ENCODE measurements at places on chromosomes 3 and 15.

DNA sequence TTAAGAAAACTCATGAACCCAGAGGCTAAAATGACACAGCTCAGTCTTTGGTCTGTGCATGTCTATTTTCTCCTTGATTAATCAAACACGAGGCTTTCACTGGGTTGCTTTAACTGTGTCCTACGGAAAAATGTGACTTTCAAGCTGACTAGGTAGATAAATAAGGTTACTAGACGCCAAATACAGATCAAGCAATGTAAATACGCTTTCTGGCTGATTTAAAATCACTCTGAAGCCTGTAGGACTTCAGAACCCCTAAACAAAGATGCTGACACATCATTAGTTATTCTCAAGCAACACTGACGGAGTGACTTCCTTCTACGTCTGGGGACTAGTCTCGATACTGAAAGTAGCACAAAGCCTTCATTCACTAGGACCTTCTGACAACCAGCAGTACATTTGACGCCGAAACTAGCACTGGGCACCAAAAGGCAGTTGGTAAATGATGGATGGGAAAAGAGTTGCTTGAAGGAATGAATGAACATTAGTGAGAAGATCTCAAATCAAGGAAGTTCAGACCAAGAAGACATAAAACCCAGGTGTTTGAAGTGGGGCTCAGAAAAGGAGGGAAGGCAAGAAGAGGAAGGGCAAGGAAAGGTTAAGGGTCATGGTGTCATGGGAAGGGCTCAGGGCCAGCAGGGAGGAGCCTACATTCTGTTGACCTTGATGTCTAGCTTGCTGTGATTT, 67.1 kb upstream of the CDV3 start:
- DNase-seq, result no peak

GRCh38 chr15:47514200-47514652, 203.1 kb upstream of the SEMA6D start:
- DNase-seq, result peak; percentile 64

GRCh38 chr15:41851167-41851523, 12.5 kb downstream of the PLA2G4B start:
- DNase-seq, result no peak

GRCh38 chr15:35885870-35886269, 339.9 kb upstream of the DPH6 start:
- DNase-seq, result no peak

DNA sequence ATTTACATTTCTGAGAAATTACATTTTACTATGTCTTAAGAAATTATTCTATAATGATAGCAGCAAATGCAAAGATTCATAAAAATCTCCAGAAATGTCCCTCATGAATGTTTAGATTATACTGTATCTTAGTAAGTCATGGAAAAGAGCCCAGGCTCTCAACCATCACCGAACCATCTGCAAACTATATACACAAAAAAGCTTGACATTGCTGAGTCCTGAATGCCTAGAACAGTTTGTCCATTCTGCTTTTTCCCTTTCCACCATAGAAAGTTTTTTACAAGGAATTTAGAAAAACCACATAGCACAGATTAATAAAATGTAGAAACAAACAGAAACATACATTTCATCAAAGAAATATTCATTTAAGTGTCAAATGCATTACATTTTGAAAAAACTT, 83.6 kb downstream of the MYO9A start:
- DNase-seq, result no peak

- no peak for DNase-seq
Observed at GRCh38 chr15:93034512-93034911, 54.5 kb downstream of the RGMA start.

DNA sequence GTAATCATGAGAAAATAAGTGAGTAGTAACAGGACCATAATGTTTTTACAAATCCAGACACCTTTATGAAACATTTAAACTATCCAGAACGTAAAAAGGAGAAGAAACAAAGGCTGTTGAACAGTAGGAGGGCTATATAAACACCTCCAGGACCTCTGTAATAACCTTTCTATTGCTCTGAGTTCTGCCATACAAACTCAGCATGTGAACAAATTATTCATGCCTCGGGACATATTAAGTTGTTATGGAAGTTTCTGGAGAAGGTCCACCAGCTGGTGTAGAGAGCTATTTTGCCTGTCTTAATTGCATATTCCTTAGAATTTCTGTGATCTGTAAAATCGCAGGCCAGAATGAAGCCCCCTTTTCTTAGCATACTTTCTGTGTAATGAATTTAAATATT, 256.3 kb downstream of the UBE2E2 start:
- no peak for DNase-seq

GRCh38 chr3:12194669-12195161, 36.0 kb upstream of the TIMP4 start:
- no peak for DNase-seq

DNA sequence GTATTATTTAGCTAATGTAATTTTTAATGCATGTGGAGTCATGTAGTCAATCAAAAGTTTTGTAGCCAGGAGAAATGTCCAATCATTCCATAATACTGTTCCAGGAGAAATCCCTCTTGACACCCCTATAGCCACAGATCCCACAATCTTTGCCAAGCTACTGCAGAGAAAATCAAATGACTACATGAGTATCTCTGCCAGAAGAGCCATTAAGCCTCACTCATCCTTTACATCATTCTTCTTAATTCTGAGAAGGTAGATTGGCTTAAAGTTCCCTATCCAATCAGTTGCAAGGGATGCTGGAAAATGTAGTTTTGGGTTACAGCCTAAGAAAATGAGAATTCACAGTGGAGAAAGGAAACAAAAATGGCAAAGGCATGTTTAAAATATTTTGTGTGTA, 502.1 kb downstream of the ZBBX start:
- DNase-seq, result no peak

DNA sequence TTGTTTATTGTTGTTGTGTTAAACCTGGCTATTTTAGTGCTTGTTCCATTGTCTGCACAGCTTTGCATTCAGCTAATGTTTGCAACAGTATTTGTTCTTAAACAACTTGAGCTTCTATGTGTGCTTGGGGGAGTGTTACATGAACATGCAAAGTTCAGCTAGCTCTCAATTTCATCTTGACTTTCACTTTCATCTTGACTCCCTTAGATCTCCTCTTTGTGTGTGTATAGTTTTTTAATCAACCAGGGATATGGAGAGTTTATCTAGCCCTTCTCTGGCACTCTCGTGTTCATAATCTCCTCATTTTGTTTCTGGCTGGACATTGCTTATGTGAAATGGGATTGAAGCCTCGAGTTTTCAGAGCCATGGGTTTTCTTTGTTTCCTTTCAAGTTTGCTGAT, 212.4 kb upstream of the ZBTB20 start:
- peak; percentile 5 for DNase-seq

- DNase-seq, result peak; percentile 100
Observed at GRCh38 chr15:98896802-98897732, 110.5 kb downstream of the PGPEP1L start.

DNA sequence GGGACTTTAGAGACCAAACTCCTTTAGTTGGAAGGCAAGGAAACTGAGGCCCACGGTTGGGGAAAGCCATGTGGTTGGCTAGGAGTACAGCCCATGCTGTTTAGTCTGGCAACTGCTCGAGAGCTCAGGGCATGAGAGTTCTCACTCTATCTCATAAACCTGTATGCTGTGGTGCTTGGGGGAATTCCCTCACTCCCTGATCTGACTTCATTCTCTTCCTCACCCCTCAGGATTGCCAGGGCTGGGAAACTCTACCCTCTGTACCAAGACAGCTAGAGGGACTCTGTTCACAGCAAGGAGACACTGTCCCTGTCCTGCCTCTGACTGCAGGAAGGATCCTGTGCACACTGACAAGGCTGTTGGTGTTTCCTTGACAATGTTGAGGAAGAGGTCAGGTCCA, 230.2 kb downstream of the ZNF621 start:
- no peak for DNase-seq

DNA sequence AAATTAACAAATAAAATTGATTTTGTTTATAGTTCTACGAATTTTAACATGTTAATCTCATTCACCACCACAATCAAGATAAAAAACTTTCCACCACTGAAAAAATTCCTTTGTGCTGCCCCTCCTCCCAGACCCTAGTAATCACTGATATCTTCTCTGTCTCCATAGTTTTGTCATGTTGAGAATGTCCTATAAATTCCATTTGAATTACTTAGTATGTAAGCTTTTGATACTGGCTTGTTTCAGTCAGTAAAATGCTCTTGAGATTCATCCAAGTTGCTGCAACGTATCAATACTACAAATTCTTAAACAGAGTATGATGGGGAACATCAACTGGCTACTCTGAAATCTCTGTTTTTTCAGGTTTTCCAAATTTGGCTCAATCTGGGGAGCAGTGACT, 129.6 kb downstream of the CTNNB1 start:
- DNase-seq, result peak; percentile 61

DNA sequence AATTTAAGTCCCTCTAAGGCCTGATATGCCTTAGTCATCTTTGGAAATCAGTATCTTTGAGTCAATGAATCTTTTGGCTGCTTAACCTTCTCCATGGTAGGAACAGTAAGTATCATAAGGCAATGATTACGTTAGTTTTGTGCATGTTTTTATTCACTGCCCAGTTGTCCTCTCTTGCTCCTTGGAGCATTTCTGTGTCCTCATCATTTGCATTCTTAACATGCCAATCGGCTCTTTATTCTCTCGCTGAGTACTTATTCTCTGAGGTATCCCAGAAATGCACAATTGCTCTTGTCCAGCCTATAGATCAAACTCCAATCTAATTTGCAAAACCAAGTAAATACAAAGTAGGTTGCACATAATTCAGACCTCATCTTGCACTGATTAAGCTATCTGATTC, 405.0 kb upstream of the IL12A start:
- peak; percentile 65 for DNase-seq

GRCh38 chr3:185807445-185808068, 17.3 kb downstream of the IGF2BP2 start:
- DNase-seq, result peak; percentile 94

DNA sequence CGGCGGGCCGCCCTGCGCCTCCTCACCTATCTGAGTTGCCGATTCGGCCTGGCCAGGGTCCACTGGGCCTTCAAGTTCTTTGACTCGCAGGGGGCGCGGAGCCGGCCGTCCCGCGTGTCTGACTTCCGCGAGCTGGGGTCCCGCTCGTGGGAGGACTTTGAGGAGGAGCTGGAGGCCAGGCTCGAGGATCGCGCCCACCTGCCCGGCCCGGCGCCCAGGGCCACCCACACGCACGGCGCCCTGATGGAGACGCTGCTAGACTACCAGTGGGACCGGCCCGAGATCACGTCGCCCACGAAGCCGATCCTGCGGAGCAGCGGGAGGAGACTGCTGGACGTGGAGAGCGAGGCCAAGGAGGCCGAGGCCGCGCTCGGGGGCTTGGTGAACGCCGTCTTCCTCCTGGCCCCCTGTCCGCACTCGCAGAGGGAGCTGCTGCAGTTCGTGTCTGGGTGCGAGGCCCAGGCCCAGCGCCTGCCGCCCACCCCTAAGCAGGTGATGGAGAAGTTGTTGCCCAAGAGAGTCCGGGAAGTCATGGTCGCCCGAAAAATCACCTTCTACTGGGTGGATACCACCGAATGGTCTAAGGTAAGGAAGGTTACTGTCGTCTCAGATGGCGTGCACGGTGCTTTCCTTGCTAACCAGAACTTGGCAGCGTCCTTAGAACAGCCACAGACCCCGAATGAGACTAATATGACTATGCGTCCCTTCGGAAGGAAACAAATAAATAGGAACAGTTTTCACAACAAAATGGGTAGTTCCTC, 567 bp downstream of the TICRR start:
- peak; percentile 33 for DNase-seq

GRCh38 chr3:131602011-131602779, 99.4 kb upstream of the MRPL3 start:
- DNase-seq, result peak; percentile 10

- DNase-seq, result no peak
Observed at GRCh38 chr15:63507878-63508818, 3.8 kb downstream of the USP3 start.

DNA sequence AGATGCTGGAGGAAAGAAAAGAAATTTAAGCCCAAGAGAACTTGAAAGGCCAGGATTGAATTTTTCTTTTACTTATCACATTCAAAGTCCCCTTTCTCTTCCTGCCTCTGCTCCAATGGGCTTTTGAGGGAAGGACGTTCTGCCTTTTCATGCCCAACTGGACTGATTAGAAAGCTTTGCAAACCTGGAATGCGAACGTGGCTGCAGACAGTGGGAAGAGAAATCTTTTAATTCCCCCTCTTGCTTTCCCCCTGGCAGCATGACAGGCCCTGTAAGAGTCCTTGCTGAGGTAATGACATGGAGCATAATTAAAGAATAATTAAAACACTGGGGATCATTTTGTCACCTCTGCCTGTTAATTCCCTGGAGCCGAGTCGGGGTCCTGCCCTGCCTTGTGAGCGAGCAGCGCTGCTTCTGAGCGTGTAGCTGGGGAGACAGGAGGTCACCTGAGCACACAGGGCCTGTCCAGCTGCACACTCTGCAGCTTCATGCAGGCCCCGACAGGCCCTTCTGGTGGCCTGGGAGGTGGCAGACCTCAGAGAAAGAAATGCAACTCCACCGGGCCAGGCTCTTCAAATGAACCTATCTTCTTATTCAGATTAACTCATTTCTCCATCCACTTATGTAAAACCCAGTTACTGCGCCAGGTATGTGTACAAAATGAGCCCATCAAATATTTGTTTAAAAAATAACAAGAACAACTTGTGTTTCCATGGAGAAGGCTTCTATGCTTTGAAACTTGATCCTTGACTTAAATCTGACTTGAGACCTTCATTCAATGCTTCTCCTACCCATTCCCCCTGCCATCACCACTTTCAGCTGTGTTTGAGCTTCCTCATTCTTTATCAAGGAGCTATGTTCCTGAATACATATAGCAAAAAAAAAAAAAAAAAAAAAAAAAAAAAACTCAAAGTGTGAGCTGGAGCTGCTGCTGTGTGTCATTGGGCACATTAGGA, 628.2 kb upstream of the CFAP20DC start:
- DNase-seq, result no peak

- DNase-seq, result peak; percentile 71
Observed at GRCh38 chr15:89179966-89180875, 41.2 kb downstream of the RLBP1 start.

GRCh38 chr3:27293939-27294338, 75.2 kb downstream of the NEK10 start:
- DNase-seq, result no peak

DNA sequence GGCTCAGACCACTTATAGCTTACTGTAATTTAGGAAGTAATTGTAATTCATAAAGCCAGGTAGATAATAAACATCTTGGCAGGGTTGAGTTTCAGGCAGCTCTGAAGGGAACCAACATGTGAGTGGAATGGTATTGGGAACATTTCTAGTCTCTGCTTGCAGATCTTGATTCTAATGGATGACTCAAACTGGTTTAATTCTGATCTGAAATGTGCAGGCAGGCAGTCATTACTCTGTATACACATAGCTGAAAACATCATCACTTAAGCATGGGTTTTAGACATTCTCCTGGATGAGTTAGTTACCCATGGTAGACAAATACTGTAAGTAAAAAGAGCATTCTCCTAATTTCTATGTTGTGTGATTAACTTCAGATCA, 317.0 kb upstream of the TPRG1 start:
- peak; percentile 23 for DNase-seq

Measured in EL (cell line).